T-helper 17 cell (primary cell): ENCODE measurements at places on chromosomes 11 and 22. TPM values are rescaled to one million over a fixed set of nuclear protein-coding genes. Genes with fewer than 3 reads are reported as not detected.

ENTHD1 gene
- not detected for total RNA-seq

SLC5A1 gene
- total RNA-seq = not detected

ZMAT5 gene
- total RNA-seq = 11.8 TPM

DNA sequence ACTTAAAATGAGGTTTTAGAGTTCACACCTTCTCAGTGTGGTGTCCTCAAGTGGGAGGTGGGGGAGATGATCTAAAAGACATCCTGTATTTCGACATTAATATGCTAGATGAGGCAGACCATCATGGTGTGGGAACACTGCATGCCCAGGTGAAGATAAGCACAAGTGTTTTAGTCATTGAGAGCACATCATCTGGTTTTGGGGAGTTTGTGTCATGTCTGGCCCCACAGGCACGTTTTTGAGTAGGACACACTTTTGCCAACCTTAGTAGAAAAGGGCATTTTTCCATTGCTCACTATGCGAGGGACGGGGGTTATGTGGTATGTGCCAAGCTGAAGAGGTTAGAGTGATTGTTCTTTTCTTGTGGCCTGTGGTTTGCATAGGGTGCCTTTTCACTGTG, 189.3 kb downstream of the DBX1 start:
- no peak for DNase-seq

- DNase-seq = peak; percentile 4
Observed at GRCh38 chr11:2525166-2525861, 80.5 kb downstream of the KCNQ1 start.

- DNase-seq = no peak
Observed at GRCh38 chr22:31177420-31178162, 17.6 kb downstream of the RNF185 start.

DNA sequence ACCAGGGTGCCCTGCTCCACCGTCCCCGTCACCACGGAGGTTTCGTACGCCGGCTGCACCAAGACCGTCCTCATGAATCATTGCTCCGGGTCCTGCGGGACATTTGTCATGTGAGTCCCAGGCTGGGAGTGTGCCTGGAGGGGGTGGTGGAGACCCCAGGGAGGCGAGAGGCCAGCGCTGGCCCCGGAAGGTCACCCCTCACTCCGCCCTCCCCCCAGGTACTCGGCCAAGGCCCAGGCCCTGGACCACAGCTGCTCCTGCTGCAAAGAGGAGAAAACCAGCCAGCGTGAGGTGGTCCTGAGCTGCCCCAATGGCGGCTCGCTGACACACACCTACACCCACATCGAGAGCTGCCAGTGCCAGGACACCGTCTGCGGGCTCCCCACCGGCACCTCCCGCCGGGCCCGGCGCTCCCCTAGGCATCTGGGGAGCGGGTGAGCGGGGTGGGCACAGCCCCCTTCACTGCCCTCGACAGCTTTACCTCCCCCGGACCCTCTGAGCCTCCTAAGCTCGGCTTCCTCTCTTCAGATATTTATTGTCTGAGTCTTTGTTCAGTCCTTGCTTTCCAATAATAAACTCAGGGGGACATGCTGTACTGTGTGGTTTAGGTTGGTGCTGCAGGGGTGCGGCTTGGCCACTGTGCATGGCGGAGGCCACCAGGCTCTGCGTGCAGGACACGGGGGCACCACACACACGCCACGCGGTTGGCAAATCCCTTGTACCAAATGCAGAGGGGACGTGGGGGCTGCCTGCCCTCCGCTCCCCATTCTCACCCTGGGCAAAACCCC, 35.4 kb downstream of the MUC2 start:
- DNase-seq = no peak
